ENCODE measurements at places on chromosomes 16 and 17.

GRCh38 chr17:32927724-32928585, at the start of gene TMEM98:
TSS of gene TMEM98 (plus strand) at chr17:32928153. CDS start at chr17:32931529, 3,376 bp downstream.
- DNase-seq = no peak

GRCh38 chr16:88759245-88759975, 25.6 kb downstream of the PIEZO1 start:
- DNase-seq = peak; percentile 55

- no peak for DNase-seq
These were observed 15.7 kb downstream of the SLC6A4 start for GRCh38 chr17:30219833-30220232.

DNA sequence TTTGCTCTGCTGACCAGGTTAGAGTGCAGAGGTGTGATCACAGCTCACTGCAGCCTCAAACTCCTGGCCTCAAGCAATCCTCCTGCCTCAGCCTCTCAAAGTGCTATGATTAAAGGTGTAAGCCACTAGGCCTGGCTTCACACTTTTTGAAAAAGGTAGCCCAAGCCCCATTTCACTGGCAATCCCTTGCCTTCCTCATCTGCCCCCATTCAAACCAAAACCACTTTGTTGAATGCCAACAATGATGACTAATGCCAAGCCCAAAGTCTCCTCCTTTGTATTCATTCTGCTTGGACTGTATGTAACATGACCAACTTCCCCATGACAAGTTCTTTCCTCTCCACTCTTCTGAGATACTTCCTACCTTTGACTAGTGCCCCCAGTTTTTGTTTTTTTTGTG, 33.1 kb downstream of the N4BP1 start:
- DNase-seq = no peak

- peak; percentile 30 for DNase-seq
These were observed 89.0 kb upstream of the DNAH17 start for GRCh38 chr17:78665952-78666920.

Measured in stimulated activated CD4-positive, alpha-beta T cell treated with anti-CD3 and anti-CD28 coated beads, Interleukin-12 subunit alpha, Interleukin-12 subunit beta, amount 100 ng/mL, for 4 hours (primary cell).